HS-27A (cell line): ENCODE measurements at places on chromosomes 4 and X.

GRCh38 chrX:125327891-125328290 is 8.2 kb downstream of the TEX13C start:
- no peak for DNase-seq

DNA sequence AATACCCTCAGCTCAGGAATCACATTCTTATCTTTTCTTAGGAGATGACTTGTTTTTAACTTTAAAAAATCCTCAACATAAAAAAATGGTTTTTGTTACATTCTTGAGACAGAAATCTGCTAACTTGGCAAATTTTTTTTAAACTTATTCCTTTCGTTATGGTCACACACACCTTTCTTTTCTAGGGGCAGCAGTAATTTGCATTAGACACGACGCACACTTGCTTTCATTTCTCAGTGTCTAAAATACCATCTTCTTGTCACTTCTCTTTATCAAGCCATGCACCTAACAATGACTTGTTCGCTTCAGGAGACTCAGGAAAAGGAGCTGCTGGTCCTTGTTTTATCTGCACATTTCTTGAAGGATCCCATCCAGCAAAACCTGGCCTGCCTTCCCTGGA is 112.6 kb upstream of the TBL1X start:
- no peak for DNase-seq

- DNase-seq, result no peak
Observed at GRCh38 chr4:2406920-2407319, 11.5 kb downstream of the ZFYVE28 start.

DNA sequence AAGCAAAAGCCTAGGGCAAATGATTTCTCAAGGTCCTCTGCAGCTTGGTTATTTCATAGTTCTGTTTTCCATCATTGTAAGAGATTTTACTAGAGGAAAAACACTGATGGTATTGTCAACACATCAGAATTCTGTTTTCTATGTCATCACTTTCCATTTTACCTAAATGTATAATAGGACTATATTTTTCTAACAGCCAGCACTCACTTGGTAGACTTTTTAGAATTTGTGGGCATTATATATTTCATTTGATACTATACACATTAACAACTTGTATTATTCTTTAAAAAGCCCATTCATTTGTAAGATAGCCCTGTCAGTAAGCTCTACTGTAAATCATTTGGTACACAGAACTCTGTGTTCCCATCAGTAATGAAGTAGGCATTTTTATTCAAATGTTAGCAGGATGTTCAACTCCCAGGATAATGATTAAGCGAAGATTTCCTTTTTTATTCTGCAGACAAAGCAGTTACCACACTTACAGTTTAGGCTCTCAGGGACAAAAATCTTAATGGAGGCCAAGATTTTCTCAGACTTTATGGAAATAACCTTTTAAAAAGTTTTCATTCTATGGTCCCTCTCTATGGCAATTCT is 143.6 kb upstream of the TEX13C start:
- DNase-seq, result no peak

- no peak for DNase-seq
Observed at GRCh38 chr4:187484186-187484585, 511.4 kb upstream of the ZFP42 start.

GRCh38 chr4:6782846-6783110 is 251 bp downstream of the KIAA0232 start:
- DNase-seq, result no peak
